ENCODE measurements at places on chromosomes 7 and 10. TPM values are rescaled to one million over a fixed set of nuclear protein-coding genes. Genes with fewer than 3 reads are reported as not detected.

Gene NAT16
- total RNA-seq = not detected

GRCh38 chr7:129168231-129169021 is 20.0 kb upstream of the SMO start:
- H3K27ac ChIP-seq = peak overlapping the region; percentile 78
- no peaks in the 10 kb centered on the region for H3K4me1 ChIP-seq
- no peaks in the 10 kb centered on the region for H3K36me3 ChIP-seq
- DNase-seq = no peak
- H3K4me3 ChIP-seq = peak overlapping the region; percentile 56

DNA sequence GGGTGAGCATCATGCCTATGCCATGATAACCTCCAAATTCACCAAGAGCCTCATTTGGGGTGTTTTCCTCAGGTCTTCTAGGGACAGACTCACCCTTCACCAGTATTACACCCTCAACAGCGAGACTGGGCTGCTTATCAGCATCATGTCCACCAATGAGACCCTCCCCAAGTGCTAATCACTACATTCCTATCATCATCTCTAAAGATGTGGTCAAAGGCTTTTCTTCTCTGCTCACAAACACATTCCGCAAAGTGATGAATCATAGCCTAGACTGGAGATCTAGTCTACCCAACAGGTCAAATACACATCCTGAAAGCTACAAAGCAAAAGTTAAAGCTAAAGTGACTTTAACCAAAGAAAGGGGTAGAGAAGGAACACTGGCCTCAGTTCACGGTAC is 75.3 kb upstream of the C7orf33 start:
- H3K4me3 ChIP-seq = no peak overlapping the region
- H3K4me1 ChIP-seq = no peaks in the 10 kb centered on the region
- no peak overlapping the region for H3K27ac ChIP-seq
- no peak for DNase-seq
- no peaks in the 10 kb centered on the region for H3K36me3 ChIP-seq
- H3K27me3 ChIP-seq = no peaks in the 10 kb centered on the region

Gene ANXA8L1
- total RNA-seq = 8.6 TPM

Gene FRAT2
- total RNA-seq = 14.6 TPM

- H3K4me1 ChIP-seq = no peaks in the 10 kb centered on the region
- no peaks in the 10 kb centered on the region for H3K27me3 ChIP-seq
- H3K27ac ChIP-seq = no peak overlapping the region
- H3K4me3 ChIP-seq = no peak overlapping the region
- no peak for DNase-seq
- no peaks in the 10 kb centered on the region for H3K36me3 ChIP-seq
Observed at GRCh38 chr7:110877016-110877415, 213.9 kb upstream of the LRRN3 start.

Gene MMRN2
- total RNA-seq = 64.7 TPM

DNA sequence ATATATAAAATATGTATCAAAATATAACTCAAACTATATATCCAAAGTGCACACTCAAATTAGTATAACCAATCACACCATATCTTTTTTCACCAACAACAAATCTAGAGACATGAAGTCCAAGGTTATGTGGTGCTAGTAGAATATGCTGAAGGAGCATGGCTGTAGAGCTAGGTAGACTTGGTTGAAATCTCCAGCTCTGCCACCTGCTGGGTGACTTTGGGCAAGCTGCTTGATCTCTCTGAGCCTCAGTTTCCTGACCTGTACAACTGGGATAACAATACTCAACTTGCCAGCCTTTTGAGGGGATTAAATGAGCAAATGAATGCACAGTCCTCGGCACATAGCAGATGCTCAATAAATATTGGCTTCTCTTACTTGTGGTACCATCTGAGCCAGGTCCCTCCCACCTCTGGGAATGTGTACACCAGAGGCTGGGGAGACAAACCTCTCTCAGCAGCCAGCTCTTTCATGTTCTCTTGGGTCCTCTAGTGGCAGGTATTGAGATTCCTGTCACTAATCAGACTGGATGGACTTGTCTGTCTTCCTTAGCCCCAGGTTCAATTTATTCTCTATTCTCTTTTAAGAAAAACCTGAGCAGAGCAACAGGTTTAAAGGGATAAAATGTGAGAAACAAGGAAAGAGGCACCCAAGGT is 94.3 kb upstream of the PDE1C start:
- DNase-seq = no peak
- peaks cover 23% of the 10 kb centered on the region for H3K4me1 ChIP-seq
- no peaks in the 10 kb centered on the region for H3K27me3 ChIP-seq
- no peaks in the 10 kb centered on the region for H3K36me3 ChIP-seq
- no peak overlapping the region for H3K4me3 ChIP-seq

GRCh38 chr10:120086066-120086465 is 193.5 kb downstream of the SEC23IP start:
- no peak for DNase-seq
- no peaks in the 10 kb centered on the region for H3K4me1 ChIP-seq
- no peaks in the 10 kb centered on the region for H3K27me3 ChIP-seq
- no peaks in the 10 kb centered on the region for H3K36me3 ChIP-seq
- H3K27ac ChIP-seq = no peak overlapping the region

- no peak overlapping the region for H3K27ac ChIP-seq
- no peaks in the 10 kb centered on the region for H3K36me3 ChIP-seq
- H3K27me3 ChIP-seq = no peaks in the 10 kb centered on the region
- no peak for DNase-seq
- H3K4me1 ChIP-seq = no peaks in the 10 kb centered on the region
Observed at GRCh38 chr7:103711413-103711812, 265.4 kb upstream of the SLC26A5 start.

Gene CNTNAP2
- not detected for total RNA-seq

Gene CRYGN
- total RNA-seq = 0.59 TPM

Gene PDAP1
- total RNA-seq = 71.6 TPM

Gene FGFBP3
- 7.9 TPM for total RNA-seq

- H3K4me1 ChIP-seq = no peaks in the 10 kb centered on the region
- no peak overlapping the region for H3K27ac ChIP-seq
- DNase-seq = no peak
- no peaks in the 10 kb centered on the region for H3K27me3 ChIP-seq
Observed at GRCh38 chr7:66213637-66214036, 8.5 kb downstream of the TPST1 start.

Gene KIAA1217
- 88.1 TPM for total RNA-seq

DNA sequence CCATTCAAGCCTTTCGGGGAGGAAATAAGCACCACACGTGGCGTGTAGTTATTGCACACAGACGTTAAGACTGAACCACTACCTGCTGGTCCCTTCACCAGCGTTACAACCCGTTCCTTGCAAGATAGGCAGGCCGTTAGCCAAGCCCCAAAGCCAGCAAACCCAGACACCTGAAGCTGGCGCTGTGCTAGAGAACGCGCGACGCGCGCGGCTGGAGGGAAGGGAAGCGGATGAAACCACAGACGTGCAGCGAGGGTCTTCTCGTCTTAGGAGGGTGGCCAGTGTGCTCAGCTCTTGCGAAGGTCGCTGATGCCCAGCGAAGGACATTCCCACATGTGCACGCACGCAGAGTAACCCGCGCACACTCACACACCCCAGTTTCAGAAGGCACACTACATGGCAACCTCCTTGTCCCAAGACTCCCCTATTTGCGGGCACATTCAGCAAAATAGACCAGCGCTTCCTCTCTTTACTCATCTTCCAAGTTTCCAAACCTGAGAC is 980 bp downstream of the TMEM26 start:
- no peak overlapping the region for H3K27ac ChIP-seq
- H3K4me1 ChIP-seq = no peaks in the 10 kb centered on the region
- no peaks in the 10 kb centered on the region for H3K27me3 ChIP-seq
- DNase-seq = no peak

Gene TMEM72
- total RNA-seq = 0.21 TPM

DNA sequence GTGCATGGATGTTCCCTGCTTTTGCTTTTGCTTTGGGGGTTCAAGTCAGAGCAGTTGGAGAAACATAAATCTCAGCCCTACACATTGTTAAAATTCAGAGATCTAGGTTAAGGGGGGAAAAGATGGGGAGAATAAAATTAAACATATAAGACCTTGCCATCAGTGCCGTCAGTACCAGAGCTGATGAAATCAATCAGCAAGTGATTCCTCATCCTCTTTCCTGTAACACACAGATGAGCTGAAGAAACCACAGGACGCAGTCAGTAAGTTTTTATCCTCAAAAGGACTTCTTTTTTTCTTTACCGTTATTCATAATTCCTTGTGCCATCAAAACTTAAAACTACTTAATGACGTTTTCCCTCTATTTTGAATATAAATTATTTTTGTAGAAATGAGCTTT is 5.9 kb downstream of the HECW1 start:
- H3K27ac ChIP-seq = no peak overlapping the region
- no peak overlapping the region for H3K4me3 ChIP-seq
- H3K27me3 ChIP-seq = no peaks in the 10 kb centered on the region
- H3K4me1 ChIP-seq = peaks cover 13% of the 10 kb centered on the region
- DNase-seq = no peak

DNA sequence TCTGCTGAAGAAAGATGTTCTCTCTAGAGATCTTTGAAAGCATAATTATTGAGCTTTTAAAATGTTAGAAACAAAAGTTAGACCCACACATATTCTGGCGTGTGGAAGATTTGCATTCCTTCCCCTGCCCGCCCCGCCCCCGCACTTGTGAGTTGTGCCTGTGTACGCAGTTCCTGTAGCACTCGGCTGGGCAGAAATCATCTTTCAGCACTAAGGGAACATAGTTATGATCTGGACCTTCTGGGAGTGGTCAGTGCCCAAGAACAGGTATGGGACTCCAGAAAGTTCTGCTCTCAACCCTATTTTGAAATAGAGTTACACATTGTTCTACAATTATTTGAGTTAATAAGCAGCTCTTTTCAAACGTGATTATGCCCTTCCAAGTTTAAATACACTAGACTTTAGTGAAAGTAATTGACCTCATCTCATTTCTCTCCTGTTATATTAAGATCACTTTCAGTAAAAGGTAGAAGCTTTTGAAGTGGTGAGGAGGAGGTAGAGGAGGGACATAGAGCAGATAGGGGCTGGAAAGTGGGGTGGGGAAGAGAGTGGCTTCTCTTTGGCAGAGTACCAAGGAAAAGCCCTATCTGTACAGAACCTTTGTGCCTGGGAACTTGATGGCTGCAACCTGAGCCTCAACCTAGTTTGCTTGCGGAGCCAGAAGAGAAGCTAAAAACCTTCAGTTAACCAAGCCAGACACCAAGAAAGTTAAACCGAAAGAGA is 5.7 kb downstream of the BLVRA start:
- no peak overlapping the region for H3K4me3 ChIP-seq
- no peaks in the 10 kb centered on the region for H3K27me3 ChIP-seq
- no peaks in the 10 kb centered on the region for H3K36me3 ChIP-seq
- DNase-seq = peak; percentile 41
- peak overlapping the region; percentile 58 for H3K27ac ChIP-seq
- H3K4me1 ChIP-seq = peaks cover 5% of the 10 kb centered on the region

GRCh38 chr10:96619796-96620773 is 33.3 kb upstream of the TM9SF3 start:
- no peaks in the 10 kb centered on the region for H3K36me3 ChIP-seq
- H3K4me3 ChIP-seq = no peak overlapping the region
- DNase-seq = no peak
- H3K4me1 ChIP-seq = no peaks in the 10 kb centered on the region

DNA sequence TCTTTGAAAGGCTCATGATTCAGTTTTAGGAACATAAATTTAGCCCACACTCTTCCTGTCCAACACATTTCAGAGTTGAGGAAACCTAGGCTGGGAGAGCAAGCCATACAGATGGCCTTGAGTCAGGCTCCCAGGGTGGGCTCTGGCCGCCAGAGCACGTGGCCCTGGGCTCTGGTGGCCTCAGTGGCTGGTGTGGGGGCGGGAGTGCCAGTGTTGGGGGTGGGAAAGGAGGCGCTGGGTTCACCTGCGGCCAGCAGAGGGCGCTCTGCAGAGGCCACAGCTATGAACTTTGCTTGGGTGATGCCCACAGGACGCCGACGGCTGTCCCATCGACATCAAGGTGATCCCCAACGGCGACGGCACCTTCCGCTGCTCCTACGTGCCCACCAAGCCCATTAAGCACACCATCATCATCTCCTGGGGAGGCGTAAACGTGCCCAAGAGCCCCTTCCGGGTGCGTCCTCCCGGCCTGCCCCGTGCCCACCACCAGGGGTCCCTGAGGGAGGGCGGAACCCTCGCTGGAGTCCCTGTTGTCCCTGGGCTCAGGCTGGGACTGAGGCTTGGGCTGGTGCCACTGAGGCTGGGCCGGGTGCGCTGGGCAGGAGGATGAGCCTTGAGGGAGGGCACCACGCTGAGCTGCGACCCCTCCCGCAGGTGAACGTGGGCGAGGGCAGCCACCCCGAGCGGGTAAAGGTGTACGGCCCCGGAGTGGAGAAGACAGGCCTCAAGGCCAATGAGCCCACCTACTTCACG is 11.9 kb downstream of the FLNC start:
- DNase-seq = no peak
- H3K36me3 ChIP-seq = no peaks in the 10 kb centered on the region
- no peak overlapping the region for H3K27ac ChIP-seq
- H3K4me3 ChIP-seq = no peak overlapping the region

Gene CHN2
- 12.6 TPM for total RNA-seq

- no peak for DNase-seq
- H3K4me3 ChIP-seq = no peak overlapping the region
- no peaks in the 10 kb centered on the region for H3K36me3 ChIP-seq
- H3K27me3 ChIP-seq = no peaks in the 10 kb centered on the region
- no peak overlapping the region for H3K27ac ChIP-seq
- no peaks in the 10 kb centered on the region for H3K4me1 ChIP-seq
Observed at GRCh38 chr7:78080811-78081210, 282.2 kb downstream of the PHTF2 start.

GRCh38 chr10:82981137-82981723 is 1106.2 kb downstream of the NRG3 start:
- DNase-seq = no peak
- H3K4me1 ChIP-seq = peaks cover 9% of the 10 kb centered on the region
- H3K27ac ChIP-seq = no peak overlapping the region
- no peaks in the 10 kb centered on the region for H3K36me3 ChIP-seq
- no peaks in the 10 kb centered on the region for H3K27me3 ChIP-seq
- no peak overlapping the region for H3K4me3 ChIP-seq

DNA sequence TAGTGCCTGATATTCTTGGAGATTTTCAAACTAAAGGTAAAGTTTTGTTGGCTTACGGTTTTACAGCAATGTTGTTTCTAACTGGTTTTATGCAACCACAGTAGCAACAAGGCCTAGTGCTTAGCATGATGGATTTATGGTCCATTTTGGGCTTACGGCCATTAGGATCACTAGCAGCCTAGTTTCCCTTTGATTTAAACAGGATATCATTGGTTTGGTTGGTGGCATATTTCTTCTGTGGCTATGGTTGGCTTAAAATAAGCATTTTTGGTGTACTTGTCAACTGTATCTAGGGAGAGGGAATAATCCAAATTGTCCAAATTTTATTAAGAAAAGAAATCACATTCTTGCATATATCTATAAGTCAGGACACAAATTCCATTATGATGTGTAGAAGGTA is 194.0 kb downstream of the HDAC9 start:
- no peak overlapping the region for H3K27ac ChIP-seq
- no peaks in the 10 kb centered on the region for H3K27me3 ChIP-seq
- H3K4me3 ChIP-seq = no peak overlapping the region
- H3K4me1 ChIP-seq = no peaks in the 10 kb centered on the region
- H3K36me3 ChIP-seq = no peaks in the 10 kb centered on the region
- no peak for DNase-seq
